Renal cortex interstitium (tissue), 15 donors: ENCODE measurements at places on chromosomes 3 and 15. TPM values are rescaled to one million over a fixed set of nuclear protein-coding genes. Genes with fewer than 3 reads are reported as not detected.

GRCh38 chr15:36879568-36880222, 220.7 kb downstream of the MEIS2 start:
- DNase-seq = no peak

DNA sequence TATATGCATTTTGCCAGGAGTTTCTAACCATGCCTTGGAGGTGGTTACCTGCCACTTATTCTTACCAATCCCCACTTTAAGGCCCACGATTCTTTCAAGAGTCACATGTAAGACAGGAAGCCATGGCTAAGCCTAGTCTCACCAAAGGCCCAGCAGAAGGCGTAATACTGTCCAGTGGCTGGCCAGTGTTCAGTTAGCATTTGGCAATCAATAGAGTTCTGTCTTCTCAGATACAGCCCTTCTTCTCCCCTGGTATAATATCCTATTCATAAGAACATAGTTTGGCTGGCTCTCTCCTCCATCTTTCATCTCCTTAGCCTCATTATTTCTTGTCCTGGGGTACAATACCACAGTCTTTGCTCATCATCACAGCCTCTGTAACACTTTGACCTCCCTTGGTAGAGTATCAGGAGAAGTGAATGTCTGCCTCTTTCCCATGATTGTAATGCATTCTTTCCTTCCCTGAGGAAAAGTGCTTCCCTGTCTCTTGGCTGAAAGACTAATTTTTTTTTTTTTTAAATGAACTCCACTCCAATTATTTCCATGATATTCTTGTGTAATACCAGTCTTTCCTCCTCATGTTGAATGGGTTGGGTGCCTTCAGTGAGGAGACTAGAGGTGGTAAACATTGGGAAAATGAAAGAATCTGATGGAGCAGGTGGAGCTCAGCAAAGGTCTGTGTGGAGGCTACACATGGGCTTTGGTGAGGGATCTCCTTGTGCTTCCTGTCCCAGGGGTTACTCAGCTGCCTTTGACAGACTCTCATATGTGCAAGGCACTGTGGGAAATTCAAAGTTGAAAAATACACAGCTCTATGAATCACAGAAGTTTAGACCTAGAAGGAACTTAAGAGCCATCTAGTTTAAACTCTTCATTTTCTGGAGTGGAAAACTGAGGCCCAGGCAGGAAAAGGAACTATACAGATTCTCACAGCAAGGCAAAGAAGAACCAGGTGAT, 218.2 kb downstream of the P3H2 start:
- no peak for DNase-seq

DNA sequence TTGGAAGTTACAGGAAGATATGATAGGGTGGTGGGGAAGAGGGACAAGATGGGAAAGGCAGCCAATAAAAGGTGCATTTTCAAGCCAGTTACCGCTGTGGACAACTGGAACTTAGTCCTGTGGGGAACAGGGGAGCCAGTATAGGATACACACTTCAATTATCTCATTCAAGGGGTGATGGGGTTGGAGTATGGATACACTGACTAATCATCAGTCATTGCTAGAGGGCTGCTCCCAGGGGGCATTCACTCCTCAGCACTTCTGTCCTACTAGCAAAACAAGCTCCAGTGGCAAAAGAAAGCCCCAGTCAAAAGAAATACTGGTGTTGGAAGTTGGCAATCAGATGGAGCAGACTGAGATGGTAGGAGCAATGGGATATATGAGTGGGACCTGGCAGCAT, 183.4 kb upstream of the GADL1 start:
- DNase-seq = no peak

DNA sequence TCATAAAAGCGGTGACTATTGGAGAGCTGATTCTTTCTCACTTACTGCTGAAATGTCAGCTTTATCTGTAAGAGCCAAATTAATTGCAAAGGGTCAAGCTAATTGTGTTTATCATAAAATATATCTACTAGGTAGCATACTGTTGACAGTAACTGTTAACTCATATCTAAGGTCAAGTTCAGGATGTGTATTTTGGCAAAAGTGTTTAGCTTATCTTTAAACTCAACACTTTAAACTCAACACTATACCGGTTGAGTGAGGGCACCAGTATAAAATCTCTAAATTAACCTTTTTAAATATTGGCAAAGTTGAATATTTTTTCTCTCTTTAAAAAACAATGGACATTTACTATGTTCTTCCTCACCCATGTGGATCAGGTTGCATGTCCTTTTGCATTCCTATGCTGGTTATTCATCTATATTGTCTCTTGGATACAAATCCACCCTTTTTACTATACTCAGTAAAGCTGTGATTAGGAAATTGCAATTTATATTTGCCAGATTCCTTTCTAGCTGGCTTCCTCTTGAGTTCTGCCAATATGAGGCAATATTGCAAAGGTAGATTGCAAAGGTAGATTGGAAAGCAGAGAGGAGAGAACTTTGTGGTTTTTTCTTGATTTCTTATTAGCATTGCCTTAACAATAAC, 344.6 kb upstream of the DCBLD2 start:
- no peak for DNase-seq

DNA sequence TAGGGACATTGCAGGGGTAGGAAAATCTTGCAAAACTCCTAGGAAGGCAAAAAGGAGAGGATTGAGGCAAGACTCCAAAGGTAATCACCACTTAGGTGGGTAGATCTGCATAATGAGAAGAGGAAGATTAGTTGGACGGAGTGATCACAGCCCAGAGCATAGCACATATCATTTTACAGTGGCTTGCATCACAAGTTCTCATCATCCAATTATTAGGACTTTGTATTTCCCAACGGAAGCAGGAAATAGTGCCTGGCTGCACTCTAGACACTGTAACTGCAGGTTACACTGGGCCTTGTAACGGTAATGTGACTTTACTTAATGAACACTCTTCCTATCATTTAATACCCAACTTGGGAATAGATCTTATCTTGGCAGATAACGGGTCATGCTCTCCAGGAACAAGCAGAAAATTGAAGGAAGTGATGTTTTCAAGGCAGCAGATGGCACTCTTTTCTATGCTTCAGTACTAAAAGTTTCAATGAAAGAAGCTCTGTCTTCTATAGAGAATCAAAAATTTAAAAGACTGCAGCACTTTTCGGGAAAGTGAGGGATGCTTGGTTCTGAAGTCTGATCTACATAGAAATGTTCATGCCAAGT, 101.9 kb upstream of the KCNMB2 start:
- DNase-seq = no peak

DNA sequence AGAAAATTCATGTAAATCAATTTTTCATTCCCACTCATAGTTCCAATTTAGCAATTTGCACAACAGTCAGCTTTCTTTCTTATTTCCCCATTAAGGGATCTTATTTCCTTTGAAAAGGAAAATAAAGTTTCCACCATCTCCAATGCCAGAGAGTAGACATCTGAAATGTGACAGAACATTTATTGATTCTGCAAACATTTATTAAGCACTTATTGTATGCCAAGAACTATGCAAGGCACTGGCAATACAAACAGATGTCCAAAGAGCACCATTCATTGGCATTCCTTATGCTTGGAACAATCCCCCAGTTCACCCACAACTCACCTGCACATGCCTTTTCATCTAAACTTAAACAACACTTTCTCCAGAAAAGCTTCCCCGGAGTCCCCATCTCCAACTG, 2.5 kb upstream of the TFDP2 start:
- DNase-seq = no peak

GRCh38 chr3:149134575-149134974, 5.1 kb downstream of the HPS3 start:
- no peak for DNase-seq

The CNOT10 gene
- 54.9 TPM for polyA plus RNA-seq

The FANCD2OS gene
- polyA plus RNA-seq = 0.47 TPM

- DNase-seq = no peak
Measured at GRCh38 chr3:8623741-8624140, 20.9 kb downstream of the SSUH2 start.
